ENCODE measurements at places on chromosomes 7 and 10.

GRCh38 chr7:101960323-101960722 lies 142.9 kb downstream of the CUX1 start:
- DNase-seq, result no peak

DNA sequence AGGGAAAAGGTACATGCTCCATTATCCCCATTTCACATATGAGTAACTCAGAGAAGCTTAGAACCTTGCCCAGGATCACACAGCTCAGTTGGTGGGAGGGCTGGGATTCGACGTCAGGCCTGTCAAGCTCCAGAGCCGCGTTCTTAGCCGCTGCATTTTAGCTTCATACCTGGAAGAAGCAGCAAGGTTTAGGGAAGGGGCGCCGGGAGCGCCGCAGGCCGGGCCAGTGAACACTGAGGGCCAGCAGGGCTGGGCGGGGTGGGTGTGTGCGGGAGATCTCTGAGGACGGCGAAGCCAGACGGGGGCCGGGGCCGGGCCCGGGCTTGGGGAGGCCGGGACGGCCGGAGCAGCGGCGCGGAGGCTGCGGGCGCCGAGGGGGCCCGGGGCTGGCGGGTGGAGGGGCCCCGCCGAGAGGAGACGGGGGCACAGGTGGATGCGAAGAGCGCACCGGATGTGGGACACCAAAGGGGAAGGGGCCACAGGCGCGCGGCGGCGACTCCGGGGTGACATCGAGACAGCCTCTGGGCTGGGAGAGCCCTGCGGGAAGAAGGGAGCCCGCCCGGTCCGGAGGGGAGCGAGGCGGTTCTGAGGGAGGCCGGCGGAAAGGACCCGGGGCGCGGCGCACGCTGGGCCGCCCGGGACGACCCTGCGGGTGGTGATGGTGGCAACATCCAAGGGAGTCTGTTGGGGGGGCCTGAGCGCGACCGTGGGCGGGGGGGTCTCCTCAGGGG lies 498 bp downstream of the NDST2 start:
- peak; percentile 37 for DNase-seq

GRCh38 chr7:85310301-85310700 lies 123.4 kb upstream of the SEMA3D start:
- no peak for DNase-seq

DNA sequence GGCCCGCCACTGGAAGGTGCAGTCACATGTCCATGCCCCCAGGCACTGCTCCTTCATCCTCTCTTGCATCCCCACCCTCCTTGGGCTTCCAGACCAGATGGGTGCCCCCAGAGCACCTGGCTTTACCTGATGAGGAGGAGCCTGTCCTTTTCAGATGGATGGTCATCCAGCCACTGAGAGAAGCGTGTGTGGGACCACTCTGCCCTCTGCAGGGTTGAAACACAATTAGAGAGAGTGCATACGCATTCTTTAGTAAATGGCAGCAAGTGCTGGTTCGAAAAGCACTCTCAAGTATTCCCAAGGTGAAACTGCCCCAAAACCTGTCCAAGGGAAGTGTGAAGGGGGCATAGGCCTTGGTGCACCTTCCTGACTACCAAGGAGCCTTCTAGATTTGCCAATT lies 41.6 kb downstream of the HBP1 start:
- DNase-seq, result no peak

DNA sequence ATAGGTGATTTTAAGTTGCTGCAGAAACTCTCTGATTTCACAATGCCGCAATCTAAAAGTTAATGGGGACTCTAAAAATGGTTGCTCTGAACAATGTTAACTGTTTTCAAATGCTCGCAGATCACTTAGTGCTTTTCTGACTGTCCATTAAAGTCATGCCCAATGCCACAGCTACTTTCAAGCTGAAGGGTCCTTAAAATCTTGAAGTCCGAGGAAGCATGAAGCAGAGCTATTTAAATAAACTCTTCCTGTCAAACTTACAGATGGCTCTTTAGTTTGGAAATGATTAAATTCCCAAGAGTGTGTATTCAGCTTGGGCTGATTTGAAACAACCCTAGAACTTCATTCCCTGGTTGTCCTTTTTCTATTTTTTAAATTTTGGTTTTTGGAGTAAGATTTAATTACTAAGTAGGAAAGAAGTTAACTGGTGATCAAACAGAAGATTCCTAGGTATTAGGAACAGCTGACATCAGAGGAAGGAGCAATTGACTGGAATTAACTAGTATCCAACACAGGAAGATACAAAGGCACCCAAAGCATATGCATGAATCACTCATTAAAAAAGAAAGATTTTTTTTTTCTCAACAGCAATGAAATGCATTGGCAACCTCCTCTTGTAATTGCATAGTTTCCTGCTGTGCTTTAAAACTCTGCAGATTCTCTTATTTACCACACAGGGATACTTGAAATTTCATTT lies 105.1 kb downstream of the NRP1 start:
- no peak for DNase-seq

GRCh38 chr7:55160539-55160938 lies 141.7 kb downstream of the EGFR start:
- no peak for DNase-seq

- DNase-seq, result no peak
Measured at GRCh38 chr7:76272851-76273497, 29.5 kb upstream of the HSPB1 start.

- no peak for DNase-seq
Measured at GRCh38 chr10:62056698-62057097, 155.2 kb downstream of the ARID5B start.

- peak; percentile 75 for DNase-seq
Measured at GRCh38 chr7:47179812-47180515, 401.9 kb downstream of the TNS3 start.

DNA sequence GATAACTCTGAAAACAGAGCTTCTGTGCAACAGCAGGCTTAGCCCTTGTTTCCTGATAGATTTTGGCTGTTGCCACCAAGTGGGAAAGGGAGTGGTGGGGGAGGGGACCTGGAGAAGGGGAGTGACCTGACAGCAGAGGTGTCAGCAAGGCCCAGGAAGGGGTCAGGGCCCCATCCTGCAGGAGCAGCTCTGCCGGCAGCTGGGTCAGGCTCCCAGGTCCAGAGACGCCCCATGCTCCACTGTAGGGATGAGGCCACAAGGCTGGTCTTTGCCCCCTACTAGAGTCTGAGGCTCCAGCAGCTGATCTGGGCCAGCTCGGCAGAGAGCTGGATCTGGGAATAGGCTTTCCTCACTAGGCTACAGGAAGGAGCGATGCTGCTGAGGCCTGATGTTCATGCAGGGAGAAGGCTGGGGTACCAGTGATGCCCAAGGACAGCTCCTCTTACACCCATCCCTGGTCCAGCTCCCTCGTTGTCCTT lies 44.0 kb upstream of the ZMIZ1 start:
- no peak for DNase-seq

GRCh38 chr10:101708073-101708472 lies 13.1 kb upstream of the FBXW4 start:
- DNase-seq, result no peak

DNA sequence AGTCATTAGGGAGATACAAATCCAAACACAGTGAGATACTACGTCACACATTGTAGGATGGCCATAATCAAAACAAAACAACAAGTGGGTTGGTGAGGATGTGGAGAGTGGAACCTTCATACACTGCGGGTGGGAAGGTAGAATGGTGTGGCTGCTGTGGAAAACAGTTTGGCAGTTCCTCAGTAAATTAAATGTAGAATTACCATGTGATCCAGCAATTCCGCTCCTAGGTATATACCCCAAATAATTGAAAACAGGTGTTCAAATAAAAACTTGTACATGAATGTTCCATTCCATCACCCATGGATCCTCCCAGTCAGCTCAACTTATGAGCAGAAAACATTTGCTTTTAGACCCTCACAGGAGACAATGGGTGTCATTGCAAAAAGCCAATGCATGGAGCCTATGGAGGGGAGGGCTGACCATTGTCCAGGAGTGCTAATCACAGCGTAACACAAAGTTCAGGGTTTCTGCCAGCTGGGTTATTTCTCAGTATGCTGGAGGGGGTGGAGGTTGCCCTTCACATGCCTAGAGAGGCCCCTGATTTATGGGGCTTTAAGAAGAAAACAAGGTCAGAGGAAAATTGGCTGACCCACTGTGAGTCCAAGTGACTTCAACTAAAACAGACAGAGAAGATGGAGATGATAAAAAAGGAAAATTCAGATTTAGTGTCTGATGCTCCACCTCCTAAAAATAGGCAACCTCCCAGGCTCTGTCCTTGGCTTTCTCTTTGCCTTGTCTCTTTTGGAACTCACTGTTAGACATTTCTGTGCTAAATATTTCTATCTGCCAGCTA lies 124.1 kb downstream of the WDR11 start:
- no peak for DNase-seq

DNA sequence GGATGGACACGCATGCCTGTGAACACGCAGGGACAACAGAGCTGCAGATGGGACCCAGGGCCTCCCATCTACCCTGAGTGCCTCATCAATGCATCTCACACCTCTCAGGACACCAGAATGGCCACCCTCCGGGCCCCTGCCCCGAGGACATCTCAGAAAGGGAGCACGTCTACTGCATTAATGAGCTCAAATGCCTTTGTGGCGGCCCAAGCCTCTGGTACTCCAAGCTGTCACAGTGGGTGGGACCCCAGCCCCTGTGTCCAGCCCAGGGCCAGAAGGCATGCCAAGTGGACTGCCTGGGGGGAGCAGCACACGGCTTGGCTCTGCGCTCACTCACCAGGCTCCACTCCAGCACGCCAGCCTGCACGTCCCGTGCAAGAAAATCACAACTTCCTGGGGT lies 52.0 kb downstream of the TCERG1L start:
- DNase-seq, result no peak

DNA sequence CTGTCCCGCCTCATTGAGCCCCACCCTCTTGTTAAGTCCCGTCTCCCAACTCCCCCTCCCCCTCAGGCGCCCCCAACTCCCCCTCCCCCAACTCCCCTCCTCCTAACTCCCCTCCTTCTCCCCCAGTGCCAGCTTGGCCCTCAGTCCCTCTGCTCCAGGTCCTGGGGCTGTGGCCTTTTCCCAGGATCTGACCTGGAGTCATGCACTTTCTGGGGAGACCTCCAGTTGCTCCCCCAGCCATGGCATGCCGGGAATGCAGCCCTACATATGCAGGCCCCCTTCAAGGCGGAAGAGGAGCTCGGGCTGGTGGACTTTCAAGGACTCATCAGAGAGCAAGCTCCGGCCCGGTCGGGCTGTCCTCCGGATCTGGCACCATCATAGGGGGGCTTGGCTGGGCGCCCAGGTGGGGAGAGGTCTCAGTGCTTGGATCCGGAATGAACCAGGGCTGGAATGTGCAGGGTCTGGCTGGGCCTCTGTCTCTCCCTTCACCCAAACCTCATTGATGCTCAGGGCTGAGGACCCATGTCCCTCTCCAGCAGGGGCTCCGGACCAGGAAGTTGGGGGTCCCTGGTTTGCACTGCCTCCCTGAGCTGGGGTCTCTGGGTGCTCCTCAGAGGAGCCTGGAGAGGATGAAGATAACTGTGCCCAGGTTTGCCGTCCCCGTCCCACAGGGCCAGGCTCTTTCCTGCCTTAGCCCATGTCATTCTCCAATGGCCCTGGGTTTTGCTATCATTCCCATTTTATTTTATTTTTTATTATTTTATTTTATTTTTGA lies 41.1 kb downstream of the TMEM270 start:
- no peak for DNase-seq

DNA sequence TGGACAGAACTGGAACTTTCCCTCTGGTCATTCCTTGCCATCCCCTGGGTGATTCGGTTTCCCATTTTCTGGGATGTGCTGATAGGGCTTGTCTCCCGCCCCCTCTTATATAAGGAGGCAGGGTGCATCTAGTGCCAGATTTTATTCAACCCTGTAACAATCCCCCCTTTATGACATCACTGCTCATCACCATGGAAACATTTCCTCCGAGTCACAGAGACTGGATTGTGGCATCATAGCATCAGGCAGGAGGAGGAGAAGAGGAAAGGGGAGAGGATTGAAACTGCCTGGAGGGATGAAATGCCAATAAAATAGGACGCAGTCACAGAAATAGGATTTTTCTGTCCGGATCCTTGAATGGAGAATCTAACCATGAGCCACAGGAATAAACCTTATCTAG lies 25.0 kb downstream of the SORCS3 start:
- DNase-seq, result no peak

DNA sequence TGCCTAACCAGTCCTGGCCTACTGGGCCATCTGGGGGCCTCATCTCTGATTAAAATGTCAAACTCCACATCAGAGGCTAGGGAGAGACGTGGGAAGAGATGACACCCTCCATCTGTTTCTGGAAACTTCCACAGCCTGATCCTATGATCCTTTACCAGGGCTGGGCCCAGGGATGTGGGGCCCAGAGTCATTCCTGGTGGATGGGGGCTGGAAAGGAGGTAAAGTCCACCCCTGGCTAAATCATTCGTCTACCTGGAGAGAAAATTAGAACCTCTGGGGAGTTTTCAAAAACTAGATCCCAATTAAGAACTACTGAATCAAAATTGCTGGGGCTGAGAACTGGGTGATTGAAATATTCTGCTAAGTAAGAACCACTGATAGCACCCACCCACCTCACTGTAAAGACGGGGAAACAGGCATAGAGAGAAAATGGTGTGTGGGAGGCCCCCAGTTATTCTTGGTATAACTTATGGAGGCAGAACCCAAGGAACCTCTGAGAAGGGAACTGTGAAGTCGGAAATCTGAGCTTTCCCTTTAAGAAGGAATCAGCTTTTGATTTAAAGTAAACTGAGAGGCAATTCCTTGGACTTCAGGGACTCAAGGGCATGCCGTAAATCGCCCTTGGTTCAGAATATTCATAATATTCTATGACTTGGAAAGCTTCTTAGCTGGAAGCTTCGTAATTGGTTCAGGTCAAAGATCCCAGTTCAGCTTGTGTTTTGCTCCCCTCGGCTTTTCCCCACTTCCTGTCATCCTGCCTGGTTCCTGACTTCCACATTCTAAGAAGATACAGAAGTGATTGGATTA lies 53.1 kb downstream of the PRKAG2 start:
- no peak for DNase-seq

- no peak for DNase-seq
Measured at GRCh38 chr7:23210506-23210905, 28.7 kb downstream of the NUP42 start.

GRCh38 chr7:21106296-21106732 lies 319.6 kb upstream of the SP8 start:
- DNase-seq, result no peak

GRCh38 chr10:16945593-16945992 lies 128.4 kb upstream of the RSU1 start:
- no peak for DNase-seq

GRCh38 chr7:16795624-16796023 lies 9.2 kb downstream of the AGR2 start:
- DNase-seq, result no peak

GRCh38 chr7:26648554-26648953 lies 215.8 kb downstream of the SKAP2 start:
- no peak for DNase-seq

DNA sequence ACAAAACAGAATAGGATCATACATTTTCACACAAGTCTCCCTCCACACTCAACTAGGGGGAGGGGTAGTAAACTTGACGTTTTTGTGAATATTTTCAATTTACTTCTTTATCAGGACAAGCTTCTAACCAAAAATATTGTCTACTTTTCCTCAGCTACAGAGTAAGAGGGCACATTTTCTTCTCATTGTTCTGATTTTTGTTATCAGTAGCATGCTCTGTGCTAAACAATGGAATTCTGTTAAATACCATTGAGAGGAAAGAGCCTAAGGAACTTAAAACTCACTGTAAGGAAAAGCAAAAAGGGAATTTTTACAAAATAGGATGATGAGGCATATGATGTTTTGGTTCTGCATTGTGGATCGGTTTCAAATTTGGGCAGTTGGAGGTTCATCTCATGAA lies 41.2 kb downstream of the ANLN start:
- DNase-seq, result no peak
